Stimulated activated naive CD4-positive, alpha-beta T cell treated with Interleukin-2 at 50 U/mL for 16 hours (primary cell): ENCODE measurements at places on chromosomes 12 and 14.

DNA sequence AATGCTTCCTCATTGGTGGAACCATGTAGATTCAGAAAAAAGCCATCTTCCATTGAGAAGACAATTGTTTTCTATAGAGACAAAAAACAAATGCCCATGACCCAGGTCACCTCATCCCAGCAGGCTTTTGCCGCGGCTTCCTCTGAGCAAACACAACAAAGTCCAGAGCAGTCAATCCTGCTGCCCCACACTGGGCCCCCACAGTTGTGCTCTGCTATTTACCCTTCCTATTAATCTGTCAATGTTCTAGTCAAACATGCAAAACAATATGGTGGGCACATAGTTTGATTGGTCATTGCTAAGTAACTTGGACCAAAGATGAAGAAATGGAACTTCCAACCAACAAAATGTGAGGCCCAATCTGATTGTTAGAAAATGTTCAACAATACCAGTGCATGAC lies 20.7 kb downstream of the C12orf42 start:
- no peak for DNase-seq

GRCh38 chr12:107311682-107312081 lies 218.3 kb upstream of the CRY1 start:
- no peak for DNase-seq

- DNase-seq: no peak
Observed at GRCh38 chr12:111111681-111112080, 191.3 kb upstream of the MYL2 start.

- DNase-seq: no peak
Observed at GRCh38 chr12:80838708-80839107, 99.0 kb downstream of the LIN7A start.

- DNase-seq: no peak
Observed at GRCh38 chr12:104090685-104091084, 26.4 kb downstream of the HCFC2 start.

DNA sequence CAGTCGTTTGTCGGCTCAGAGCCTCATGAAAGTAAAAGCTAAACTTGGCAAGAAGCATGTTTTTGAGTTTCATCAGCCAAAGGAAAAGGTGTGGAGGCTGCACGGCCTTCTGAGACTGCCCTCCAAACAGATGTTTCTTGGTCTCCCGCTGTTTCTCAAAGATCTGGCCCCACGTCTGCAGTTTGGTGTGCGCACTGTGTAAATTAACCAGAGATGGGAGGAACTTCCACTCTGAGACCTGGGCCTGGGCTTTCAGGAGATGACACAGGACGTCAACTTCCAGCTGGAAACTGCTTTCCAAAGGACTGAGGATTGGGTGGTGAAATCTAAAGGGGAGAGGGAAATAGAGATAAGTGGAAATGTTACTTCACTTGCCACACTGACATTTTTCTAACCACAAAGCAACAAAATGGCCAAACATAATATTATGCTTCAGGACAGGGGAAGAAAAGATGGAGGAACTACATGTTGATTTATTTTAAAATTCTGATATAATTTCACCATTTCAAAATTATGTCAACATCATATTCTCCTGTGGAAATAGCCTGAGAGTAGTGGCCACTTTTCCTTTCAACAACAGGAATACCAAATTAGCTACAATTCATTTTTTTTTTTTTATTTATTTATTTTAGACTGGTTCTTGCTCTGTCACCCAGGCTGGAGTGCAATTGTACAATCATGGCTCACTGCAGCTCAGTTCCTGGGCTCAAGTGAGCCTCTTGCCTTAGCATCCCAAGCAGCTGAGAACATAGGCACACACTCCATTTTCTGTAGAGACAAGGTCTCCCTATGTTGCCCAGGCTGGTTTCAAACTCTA lies 27.6 kb downstream of the KICS2 start:
- no peak for DNase-seq

DNA sequence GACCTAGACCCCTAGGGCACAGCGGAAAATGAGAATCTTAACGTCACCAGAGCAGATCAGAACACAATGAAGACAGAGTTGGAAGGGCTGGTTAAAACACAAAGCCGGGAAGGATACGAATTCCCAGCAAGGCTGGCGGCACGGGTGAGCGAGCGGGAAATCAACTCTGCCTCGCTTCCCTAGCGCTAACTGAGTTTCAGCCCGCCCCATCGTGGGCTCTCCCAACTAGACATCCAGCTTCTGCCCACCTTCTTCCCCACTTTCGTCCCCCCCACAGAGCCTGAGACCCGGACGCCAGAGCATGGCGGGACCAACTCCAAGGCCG lies 377 bp downstream of the CCNT1 start:
- no peak for DNase-seq

DNA sequence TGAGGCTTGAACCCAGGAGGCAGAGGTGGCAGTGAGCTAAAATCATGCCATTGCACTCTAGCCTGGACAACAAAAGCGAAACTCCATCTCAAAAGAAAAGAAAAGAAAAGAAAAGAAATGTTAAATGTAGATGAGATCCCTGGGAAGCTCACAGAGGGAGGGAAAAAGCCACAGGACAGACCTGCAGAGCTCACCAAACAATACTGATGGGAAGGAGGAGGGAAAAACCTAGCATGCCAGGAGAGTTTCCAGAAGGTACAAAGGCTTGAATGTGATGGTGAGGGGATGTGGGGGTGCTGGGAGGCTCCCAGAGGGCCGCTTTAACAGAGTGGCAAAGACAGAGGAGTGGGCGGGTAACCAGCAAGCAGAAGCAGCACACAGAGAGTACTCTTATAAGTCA lies 72.3 kb downstream of the PTPN21 start:
- DNase-seq: no peak

DNA sequence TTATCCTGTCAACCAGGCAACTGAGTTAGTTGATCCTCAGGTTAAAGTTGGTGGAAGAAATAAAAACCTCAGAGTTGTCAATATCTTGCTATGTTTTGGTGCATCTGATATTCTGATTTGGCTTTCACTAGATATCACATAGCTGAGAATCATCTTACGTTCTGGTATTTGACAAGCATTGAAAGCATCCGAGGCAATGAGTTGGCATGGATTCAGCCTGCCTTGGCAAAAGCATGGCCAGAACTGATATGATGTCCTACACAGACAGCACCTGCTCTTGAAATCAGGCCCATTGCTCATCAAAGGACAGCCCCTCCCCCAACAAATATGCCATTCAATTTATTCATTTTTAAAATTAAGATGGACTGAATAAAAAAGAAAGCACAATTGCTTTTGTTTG lies 320.7 kb upstream of the ATP2B1 start:
- DNase-seq: no peak

DNA sequence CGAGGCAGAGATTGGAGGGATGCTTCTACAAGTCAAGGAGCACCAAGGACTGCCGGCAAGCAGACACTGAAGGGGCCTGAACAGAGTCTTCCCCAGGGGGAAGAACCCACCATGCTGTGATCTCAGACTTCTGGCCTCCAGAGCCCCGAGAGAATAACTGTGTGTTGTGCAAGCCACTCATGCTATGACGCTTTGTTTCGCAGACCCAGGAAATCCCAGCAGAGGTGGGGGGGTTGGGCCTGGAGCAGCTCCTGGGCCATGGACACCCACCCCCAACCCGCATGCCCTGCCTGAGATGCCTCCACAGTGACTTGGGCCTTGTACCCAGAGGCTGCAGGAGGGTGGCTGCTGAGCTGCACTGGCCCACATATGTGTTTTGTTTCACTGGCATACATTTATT lies 31.2 kb downstream of the ARL6IP4 start:
- DNase-seq: no peak

DNA sequence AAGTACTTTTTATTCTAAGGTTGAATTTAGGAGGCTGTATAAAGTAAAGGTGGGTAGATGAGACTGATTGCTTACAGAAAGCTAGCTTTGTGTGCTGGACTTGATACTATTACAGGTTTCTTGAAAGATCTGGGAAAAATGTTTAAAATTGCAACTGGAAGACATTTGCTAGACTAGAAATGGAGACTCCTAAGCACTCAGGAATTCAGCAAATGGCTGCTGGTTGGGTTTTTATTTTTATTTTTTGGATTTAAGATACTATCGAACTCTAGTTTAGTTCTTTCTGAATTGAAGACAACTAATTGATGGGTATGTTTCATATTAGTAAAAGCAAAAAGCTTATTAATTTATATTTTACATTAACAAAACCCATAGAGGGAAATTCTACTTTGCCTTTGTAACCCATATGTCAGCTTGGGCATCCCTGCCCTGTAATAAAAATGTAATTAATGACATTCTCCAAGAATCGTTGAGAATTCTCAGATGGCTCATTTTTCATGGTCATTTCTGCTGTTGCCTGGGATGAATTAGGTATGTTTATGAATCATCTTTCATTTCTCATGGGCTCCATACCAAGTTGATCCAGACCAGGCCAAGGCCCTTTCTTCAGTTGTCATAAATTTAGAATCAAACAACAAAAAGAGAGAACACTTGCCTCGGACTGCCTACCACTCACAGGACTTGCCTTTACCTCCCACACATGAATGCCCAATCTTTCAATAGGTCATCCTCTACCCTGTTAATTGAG lies 102.1 kb downstream of the ERGIC2 start:
- no peak for DNase-seq

DNA sequence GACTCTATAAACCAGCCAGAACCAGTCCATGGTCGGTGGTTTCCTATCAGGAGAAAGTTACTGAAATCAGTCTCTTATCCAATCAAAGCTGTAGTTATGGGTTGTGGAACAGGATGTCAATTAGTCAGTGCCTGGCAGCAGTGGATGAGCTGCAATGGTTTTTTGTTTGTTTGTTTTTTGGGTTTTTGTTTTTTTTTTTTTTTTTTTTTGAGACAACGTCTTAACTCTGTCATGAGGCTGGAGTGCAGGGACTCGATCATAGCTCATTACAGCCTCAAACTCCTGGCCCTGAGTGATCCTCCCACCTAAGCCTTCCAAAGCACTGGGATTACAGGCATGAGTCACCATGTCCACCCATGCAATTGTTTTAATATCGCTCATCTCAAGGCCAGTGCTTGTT lies 113.3 kb upstream of the CAND1 start:
- DNase-seq: no peak

GRCh38 chr14:99850709-99851108 lies 57.5 kb downstream of the EML1 start:
- DNase-seq: no peak

GRCh38 chr14:85732031-85732430 lies 202.1 kb downstream of the FLRT2 start:
- DNase-seq: no peak

DNA sequence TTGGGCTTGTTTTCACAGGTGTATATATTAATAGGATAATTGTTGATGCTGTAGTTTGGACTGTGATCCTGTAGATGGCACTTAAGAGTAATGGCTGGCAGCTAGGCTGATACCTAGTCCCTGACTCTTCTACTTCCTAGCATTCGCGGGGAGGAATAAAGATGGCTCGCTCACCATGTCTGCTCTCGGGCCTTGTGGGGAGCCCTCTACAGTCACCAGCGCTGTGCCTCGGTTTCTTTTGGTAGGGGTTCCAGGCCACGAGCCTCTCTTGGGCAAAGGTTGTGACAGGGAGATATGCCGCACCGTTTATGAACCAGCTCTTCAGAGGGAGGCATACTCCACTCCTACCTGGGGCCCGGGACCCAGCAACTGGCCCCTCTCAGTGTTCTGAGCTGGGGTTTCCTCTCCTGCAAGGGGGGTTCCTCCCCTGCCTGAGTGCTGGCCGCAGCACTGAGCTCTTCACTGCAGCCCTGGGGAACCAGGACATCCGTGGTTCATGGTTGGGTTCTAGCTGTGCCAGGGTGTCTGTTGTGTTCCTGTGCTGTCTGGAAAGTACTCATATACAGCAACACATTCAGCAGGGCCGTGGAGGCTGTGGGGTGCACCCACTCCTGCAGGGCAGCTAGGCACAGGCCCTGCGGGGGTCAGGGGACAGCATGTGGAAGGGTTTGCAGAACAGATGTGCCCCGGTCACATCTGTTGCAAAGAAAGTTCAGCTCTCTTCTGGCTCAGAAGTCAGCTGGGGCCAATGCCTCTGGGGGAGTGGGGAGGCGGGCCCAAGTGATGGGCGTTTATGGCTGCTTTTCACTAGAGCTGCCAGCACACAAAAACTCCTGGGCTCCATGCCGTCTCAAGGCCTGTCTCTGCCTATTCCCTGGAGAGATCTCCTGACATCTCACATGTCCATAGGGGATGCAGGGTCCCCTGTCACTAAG lies 147.9 kb downstream of the PPFIA2 start:
- no peak for DNase-seq

GRCh38 chr12:81942594-81942993 lies 183.4 kb upstream of the PPFIA2 start:
- DNase-seq: no peak

GRCh38 chr14:102774391-102775153 lies 2.7 kb upstream of the TRAF3 start:
- DNase-seq: peak; percentile 49

DNA sequence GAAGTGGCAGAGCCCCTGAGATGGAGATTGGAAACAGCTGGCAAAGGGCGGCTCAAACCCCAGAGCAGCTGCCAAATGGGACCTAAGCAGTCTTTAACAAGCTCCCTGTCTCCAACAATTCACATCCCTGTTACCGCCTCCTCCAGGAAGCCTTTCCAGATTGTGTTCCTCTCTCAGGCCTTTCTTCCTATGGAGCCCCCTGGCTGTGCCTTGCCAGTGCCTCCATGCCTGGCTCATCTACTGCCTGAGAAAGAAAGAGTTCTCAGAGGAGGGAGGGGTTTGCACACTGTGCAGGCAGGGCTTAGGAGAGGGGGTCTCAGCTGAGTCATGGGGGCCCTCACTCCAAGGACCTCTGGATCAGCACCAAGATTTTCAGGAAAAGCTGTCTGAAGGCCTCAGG lies 8.8 kb upstream of the KRT74 start:
- DNase-seq: no peak

DNA sequence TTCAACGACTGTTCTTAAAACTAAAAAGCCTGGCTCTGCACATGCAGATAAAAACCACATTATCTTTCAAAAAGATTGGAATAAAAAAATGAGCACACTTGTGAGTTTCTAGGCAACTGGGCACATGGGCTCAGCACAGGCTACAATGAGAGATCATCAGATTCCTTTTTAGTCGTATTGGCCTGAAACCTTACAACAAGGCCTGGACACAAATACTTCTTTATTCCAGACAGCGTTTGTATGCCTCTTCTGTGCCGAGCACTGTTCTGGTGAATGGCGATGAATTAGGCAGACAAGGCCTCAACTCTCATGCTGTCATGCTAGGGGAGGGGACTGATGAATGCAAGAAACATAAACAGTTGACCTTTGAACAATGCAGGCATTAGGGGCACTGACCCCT lies 463.0 kb downstream of the AACS start:
- DNase-seq: no peak

- no peak for DNase-seq
Observed at GRCh38 chr12:72369423-72369959, 97.3 kb downstream of the TRHDE start.

- DNase-seq: no peak
Observed at GRCh38 chr12:93794738-93795137, 117.6 kb downstream of the CRADD start.

GRCh38 chr12:2112401-2112800 lies 59.6 kb downstream of the CACNA1C start:
- DNase-seq: no peak

- DNase-seq: no peak
Observed at GRCh38 chr14:33402604-33403003, 463.9 kb downstream of the NPAS3 start.
